ENCODE measurements at places on chromosomes 3 and 15. TPM values are rescaled to one million over a fixed set of nuclear protein-coding genes. Genes with fewer than 3 reads are reported as not detected.

GRCh38 chr3:7207125-7207524 is 346.2 kb downstream of the GRM7 start:
- no peak for DNase-seq

DNA sequence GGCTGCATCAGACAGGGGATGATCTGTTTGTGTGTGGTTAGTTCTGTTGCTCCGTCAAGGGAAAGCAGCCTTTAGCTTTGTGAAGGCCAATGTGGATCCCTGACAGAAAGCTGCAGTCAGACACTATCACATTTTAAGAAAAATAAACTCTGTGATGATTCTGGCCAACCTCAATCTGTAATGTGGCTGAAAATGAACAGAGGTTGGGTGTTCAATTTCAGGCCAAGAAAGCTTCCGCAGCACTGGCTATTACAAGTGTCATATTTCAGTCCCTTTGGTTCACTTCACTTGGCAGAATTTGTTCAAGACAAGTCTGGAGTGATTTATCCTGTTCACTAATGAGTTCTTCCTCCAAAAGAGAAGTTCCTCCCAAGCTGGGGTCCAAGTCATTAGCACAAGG is 571.8 kb upstream of the IL12A start:
- DNase-seq: peak; percentile 45

DNA sequence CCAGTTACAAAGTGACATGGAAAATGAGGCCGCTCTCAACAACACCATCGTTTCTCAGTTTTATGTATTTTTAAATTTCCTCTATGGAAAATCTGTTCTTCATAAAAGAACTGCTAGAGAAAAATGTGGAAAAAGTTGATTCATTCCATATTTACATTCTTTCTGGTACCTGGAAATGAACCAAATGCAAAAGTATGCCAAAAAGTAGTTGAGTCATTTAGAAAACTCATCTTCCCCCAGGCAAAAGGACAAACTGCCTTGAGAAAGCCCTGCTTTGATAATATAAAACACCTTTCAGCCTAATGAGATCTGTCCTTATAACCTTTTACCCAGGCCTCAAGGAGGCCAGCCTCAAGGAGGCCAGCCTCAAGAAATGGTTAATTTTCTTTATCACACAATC is 283.0 kb upstream of the VEPH1 start:
- DNase-seq: no peak

DNA sequence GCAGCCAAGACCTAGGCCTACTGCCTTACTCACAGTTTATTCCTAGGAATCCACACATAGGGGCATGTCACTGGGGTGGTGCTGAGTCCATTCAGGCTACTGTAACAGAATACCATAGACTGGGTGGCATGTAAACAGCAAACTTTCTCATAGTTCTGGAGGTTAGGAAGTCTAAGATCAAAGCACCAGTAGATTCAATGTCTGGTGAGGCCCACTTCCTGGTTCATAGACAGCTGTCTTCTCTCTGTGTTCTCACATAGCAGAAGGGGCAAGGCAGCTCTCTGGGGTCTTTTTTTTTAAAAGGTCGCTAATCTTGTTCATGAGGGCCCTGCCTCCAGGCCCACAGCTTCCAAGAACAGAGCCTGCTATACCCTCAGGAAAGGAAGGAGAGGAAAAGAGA is 113.9 kb upstream of the MANF start:
- no peak for DNase-seq

MYO5C gene
- 30.5 TPM for polyA plus RNA-seq

TTC21A gene
- 20.2 TPM for polyA plus RNA-seq

DNA sequence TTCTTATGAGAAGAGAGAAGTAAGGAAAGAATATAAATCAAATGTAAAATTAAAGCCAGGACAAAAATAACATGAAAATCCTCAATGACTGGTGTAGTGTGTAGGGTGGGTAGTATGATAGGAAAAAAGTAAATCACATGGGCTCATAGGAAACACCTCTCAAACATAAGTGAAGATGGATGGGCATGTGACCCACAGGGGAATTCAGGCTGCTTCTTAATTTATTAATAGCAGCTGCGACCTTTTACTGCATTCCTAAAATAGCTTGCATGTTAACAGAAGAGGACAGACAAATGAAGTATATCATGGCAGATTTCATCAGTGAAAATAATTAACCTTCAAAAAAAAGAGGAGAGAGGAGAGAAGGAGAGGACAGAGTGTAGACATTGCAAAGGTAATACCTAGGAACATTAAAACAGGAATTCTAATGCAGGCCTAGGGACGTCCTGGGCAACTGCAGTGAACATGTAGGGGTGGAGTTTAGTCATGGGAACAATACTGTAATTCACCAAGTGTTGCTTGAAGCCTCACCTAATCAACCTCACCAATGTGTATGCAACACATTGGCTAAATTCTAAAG is 132.9 kb downstream of the KCNMB2 start:
- DNase-seq: no peak

GRCh38 chr3:4709341-4709740 is 216.2 kb downstream of the ITPR1 start:
- no peak for DNase-seq

ACTRT3 gene
- polyA plus RNA-seq: 4.4 TPM

GRCh38 chr15:57284535-57284934 is 91.8 kb upstream of the CGNL1 start:
- no peak for DNase-seq

GRCh38 chr15:43211224-43211735 is 9.5 kb downstream of the EPB42 start:
- no peak for DNase-seq

DNA sequence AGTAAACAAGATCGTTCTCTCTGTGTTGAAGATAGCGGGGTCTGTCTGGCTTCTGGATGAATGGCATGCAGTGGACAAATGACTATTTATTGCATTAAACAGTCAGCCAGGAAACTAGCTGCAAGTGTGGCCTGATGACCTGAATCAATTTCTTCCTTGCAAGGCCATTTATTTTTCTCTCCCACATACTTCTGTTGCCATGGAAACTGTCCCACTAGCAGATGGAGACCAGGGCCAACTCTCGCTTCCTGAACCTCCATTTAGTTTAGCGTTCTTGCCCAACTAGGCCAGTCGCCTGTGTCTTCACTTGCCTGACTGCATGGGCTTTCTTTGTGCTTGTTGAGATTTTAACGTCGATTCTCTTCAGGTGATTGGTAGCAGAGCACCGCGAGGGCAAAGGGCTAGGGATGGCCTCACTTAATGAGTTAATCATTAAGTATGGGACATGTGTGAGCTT is 27.6 kb downstream of the LMCD1 start:
- DNase-seq: peak; percentile 58

GRCh38 chr3:172595664-172596393 is 72.6 kb upstream of the TNFSF10 start:
- DNase-seq: no peak

- no peak for DNase-seq
These were observed 384.9 kb upstream of the NECTIN3 start for GRCh38 chr3:110686701-110687100.

DNA sequence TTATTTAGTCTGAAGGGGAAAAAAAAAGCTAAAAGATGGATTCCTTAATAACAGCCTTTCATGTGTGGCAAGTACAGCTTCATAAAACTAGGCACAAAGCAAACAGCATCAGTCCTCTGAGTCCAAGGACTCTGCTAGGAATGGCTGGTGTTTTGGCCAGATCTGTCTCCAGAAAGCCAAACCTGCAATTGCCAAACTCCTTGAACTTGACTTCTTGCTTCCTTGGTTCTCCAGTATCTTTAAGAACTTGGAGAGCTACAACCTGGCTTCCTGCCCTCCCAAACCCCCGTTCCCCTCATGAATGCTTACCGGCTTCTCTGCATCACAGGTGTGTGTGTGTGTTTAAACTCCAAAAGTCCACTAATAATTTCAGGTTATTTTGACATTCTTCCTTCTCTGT is 1.6 kb upstream of the PLOD2 start:
- no peak for DNase-seq

CYP1A2 gene
- 0.13 TPM for polyA plus RNA-seq

GRCh38 chr3:116216761-116217160 is 228.5 kb downstream of the LSAMP start:
- DNase-seq: no peak

GRCh38 chr15:25790000-25790660 is 73.0 kb downstream of the ATP10A start:
- DNase-seq: no peak

CDHR4 gene
- polyA plus RNA-seq: not detected

SERPINI2 gene
- polyA plus RNA-seq: 1.4 TPM

SLC2A2 gene
- 11.7 TPM for polyA plus RNA-seq

ACVR2B gene
- 19.8 TPM for polyA plus RNA-seq

DNA sequence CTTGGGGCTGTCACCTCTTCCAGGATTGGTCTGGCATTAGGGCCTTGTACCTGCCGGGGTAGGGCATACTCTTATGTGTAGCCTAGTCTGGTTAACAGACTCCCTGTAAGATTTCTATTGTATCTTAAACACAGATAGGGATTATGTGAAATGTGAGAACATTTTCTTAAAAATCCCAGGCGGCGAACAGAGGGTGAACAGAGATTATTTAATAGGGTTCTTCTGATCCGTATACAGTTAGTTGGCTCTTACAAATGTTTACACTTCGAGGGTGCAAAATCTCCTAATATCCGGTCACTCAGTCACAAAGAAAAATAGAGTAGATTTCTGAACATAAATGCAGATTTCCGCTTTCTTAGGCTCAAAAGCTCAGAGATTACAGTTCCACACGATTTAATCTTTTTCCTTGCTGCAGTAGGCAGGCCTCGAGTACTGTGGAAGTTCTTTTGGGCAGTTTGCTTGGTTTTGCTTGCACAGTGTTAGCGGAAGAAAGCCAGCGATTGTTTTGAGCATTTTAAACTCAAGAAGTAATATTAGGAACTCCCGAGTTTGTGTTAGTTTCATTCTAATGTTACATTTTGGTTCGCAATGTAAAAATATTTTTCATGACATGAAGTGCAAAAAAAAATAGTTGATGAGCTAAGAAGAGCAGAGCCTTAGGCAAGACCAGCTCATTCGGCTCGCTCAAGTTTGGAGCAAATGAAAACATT is 993 bp downstream of the PLCL2 start:
- no peak for DNase-seq

- DNase-seq: no peak
These were observed 30.4 kb downstream of the SLC41A3 start for GRCh38 chr3:126053513-126053912.

DNA sequence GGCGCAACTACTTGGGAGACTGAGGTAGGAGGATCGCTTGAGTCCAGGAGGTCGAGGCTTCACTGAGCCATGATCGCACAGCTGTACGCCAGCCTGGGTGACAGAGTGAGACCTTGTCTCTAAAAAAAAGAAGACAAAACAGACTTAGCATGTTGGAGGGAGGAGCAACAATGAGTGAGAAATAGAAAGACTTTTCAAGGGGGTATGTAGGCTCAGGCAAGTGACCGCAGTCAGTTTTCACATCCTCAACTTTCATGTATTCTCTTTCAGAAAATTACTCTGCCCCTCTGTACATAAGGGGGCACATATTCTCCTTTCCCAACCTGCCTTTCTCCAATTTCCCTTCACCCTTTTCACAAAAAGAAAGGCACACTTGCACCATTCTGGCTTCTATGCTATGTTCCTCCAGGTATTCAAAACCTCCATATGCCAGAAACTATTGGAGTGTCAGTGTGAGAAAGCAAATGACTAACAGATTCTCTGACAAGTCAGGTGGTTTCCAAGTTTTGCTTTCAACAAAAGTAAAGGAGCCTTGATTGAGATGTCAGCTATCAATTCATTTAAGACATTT is 7.6 kb downstream of the NSUN3 start:
- DNase-seq: no peak

DNA sequence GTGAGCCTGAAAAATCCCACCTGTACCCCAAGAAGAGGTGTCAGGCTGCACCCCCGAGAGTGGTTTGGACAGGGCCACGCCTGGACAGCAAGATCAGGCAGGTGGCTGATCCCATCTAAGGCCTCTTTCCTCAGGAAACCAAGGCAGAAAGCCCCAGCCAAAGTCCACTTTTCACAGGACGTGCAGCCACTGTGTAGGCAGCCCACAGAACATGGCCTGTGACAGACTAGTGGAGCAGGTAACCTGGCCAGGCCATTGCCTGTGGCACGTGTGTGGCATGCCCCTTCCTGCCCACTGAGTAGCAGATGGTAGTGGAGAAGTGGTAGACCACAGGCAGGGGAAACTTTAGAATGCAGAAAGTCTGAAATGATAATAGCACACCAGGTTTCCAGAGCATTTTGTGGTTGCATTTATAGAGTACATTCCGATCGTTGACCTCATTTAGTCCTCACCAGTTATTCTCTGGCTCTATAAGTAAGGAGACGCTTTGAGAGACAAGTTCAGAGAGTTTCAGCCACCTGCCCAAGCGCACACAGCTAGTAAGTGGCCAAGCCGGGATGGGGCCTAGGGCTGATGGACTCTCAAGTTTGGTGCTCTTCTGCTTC is 68.7 kb downstream of the AAGAB start:
- no peak for DNase-seq

KLF15 gene
- polyA plus RNA-seq: 15.4 TPM

BOC gene
- polyA plus RNA-seq: 32.8 TPM

GRCh38 chr3:160003520-160004128 is 15.0 kb downstream of the IL12A start:
- DNase-seq: no peak

All from renal cortex interstitium (tissue), 15 donors.